ENCODE measurements at places on chromosomes 5 and 9. TPM values are rescaled to one million over a fixed set of nuclear protein-coding genes. Genes with fewer than 3 reads are reported as not detected.

PCDHGA12 gene
- 5.6 TPM for total RNA-seq

ANKRD33B gene
- 6.3 TPM for total RNA-seq

DAB2 gene
- total RNA-seq: 100 TPM

SLC23A1 gene
- 1.3 TPM for total RNA-seq

IGFBPL1 gene
- total RNA-seq: 1.7 TPM

DNA sequence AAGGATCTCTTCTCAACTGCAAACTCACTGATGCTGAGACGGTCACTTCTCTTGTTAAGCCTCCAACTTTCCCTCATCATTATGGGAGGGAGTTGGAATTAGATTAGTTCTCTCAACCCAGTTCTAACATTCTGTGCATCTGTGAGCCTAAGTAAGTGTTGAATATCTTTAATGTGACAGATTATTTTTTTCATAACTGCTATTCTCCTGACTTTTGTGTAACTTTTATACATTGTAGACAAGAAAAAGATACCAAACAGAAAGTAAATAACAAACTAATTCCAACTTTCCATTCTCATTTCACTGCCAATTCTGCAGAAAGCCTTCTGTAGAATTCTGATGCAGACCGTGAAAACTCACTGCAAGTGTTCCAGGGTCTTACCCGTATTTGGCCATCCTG lies 813.5 kb downstream of the TLE4 start:
- no peak overlapping the region for H3K27ac ChIP-seq
- H3K4me1 ChIP-seq: peaks cover 7% of the 10 kb centered on the region
- no peak overlapping the region for H3K4me3 ChIP-seq
- no peak for DNase-seq
- no peaks in the 10 kb centered on the region for H3K36me3 ChIP-seq

DNA sequence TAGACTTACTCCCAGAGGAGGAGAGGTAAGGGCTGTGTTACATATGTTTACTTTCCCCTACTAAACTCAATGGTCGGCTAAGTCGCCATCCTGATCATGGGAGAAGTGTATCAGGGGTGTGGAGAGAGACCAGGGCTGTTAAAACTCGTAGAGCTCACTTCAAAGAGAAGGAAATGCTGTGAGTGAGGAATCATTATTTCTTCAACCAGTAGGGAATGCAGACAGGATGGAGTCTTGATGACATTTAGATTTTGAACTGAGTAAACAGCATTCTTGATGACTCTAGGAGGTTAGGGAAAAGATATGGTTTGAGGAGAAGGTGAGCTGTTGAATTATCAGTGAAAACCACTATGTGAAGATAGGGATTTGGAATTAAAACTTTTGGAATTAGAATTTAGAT lies 17.3 kb downstream of the RECK start:
- no peak for DNase-seq
- no peaks in the 10 kb centered on the region for H3K36me3 ChIP-seq
- no peaks in the 10 kb centered on the region for H3K27me3 ChIP-seq
- H3K4me1 ChIP-seq: no peaks in the 10 kb centered on the region
- no peak overlapping the region for H3K4me3 ChIP-seq

FOXD4L5 gene
- total RNA-seq: not detected

GRCh38 chr9:100029251-100029650 lies 69.5 kb downstream of the ERP44 start:
- no peaks in the 10 kb centered on the region for H3K36me3 ChIP-seq
- no peaks in the 10 kb centered on the region for H3K27me3 ChIP-seq
- DNase-seq: no peak
- H3K4me3 ChIP-seq: no peak overlapping the region
- H3K27ac ChIP-seq: no peak overlapping the region
- H3K4me1 ChIP-seq: peaks cover 5% of the 10 kb centered on the region

SLC46A2 gene
- total RNA-seq: 0.20 TPM

SPAAR gene
- total RNA-seq: 6.7 TPM

SNAPC3 gene
- total RNA-seq: 23.6 TPM

NTRK2 gene
- total RNA-seq: 6.2 TPM
